GM12878 (cell line): ENCODE measurements at places on chromosomes 13 and 19.

DNA sequence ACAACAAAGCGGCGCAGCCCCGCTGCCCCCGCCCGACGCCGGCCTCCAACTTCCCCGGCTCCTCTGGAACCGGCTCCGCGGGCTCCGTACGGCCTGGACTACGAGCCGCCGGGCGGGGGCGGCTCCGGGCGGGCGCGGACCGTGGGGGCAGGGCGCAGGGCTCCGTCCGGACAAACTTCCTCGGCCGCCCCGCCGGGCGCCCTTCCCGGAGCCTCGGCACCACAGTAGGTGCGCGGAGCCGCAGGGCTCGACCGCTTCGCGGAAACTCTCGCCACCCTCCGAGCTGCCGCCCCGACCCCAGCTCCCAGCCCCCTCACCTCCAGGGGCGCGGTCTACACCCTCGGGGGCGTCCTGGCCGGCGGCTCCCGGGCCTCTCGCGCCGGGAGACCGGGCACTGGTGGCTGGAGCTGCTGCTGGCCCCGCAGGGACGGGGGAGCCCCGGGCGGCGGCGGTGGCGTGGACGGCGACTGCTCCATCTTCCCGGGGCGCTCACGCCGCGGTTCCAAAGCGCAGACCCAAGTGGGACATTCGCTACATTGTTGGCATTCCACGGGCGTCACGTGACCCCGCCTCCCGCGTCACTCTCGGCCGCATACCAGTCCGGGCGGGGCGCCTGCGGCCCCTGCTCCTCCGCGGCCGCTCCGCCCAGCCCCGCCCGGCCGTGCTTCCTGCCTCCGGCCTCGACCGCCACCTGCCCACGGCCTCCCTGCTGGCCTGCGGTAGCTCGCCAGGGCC, at the start of gene LATS2:
TSS of gene LATS2 (minus strand) at position 558 of the 735 bp plus-strand sequence. CDS start 15,560 bp downstream, outside the sequence.
- peak; percentile 33 for DNase-seq

DNA sequence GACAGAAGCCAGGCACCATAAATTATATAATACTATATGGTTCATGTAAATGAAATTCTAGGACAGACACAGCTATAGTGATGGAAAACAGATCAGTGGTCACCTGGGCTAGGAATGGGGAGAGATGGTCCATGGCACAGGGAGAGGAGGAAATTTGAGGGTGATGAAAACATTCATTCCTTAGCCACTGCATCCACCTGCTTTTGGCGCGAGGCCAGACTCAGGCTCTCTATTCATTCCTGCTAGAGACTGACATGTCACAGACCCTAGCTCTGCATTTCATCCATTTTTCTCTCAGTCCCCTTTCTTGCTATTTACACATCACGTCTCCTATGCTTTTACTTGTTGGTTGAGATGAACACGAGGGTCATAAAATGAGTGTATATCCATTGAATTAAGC, 628.3 kb upstream of the SLC10A2 start:
- no peak for DNase-seq

GRCh38 chr13:34513526-34513925, 428.5 kb upstream of the NBEA start:
- DNase-seq = no peak

DNA sequence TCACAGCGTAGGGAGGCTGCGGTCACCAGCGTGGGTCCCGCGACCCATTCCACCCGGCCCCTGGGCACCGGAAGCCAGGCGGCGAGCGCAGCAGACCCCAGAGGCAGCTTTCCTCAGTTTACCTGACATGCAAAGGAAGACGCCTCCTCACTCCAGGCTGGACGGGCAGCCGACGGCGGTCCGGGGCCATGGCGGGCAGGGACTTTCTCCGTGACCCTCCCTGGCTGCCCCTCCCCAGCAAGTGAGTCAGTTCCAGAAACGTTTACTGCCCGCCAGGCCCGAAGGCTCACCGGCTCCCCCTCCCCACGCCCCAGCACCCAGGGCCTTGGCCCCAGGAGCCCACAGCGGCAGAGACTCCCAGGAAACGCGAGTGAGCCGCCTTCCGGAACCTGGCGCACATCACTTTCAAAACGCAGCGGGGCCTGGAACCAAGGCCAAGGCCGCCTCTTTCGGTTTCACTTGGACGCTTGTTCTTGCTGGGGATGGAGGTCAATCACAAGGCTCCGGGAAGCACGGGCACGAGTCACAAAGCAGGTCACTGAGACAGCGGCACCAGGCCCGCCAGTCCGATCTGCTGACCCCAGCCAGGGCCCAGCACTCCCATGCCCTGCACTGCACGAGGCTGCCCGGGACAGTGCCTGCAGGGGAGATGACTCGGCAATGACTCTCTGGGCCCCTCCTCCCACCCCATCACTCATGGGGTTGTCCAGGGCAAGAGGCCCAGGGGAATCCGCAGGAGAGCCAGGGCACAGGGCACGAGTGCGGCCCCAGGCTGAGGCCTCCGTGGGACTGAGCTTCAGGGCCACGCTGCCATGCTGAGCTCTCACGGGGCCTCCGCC, 5.3 kb downstream of the SBNO2 start:
- no peak for DNase-seq
